ENCODE measurements at places on chromosomes 7 and 10. TPM values are rescaled to one million over a fixed set of nuclear protein-coding genes. Genes with fewer than 3 reads are reported as not detected.

GRCh38 chr7:118467381-118467780 is 242.9 kb downstream of the ANKRD7 start:
- DNase-seq: no peak

The NAPEPLD gene
- total RNA-seq: 8.4 TPM

- DNase-seq: no peak
These were observed 105.5 kb upstream of the FAM204A start for GRCh38 chr10:118447478-118448270.

DNA sequence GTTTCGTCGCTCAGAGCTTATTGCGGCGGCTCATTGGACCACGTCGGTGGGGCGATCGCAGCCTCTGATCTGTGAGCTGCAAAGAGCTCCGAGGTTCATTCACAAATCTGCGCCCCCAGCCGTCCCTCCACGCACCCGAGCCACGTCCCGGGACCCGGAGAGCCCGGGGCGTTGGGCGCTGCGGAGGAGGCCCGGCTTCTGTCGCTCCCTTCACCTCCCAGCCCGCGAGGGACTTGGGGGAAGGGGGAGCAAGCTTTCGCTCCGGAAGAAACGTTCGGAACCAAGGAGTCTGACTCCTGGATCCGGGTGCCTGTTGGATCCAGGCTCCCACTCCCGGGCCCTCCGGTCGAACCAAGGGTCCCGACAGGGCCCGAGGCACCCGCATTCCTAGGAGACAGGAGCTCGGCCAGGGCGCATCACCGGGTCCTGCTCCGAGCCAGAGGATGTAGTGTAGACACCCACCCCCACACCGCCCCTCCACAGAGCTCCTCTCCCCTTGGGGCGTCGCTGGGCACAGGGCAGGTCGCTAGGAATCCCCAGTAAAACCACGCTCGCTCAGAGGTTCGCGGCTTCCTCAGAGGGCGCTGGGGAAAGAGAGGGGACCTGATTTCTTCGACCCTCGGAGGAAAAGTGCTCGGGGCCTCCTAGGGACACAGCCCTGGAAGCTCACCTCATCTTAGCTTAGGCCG is 7.9 kb upstream of the EN2 start:
- DNase-seq: no peak

The CHAT gene
- total RNA-seq: not detected

The FAM24A gene
- not detected for total RNA-seq

- DNase-seq: peak; percentile 79
These were observed 59.1 kb downstream of the ZNF365 start for GRCh38 chr10:62433181-62433692.

- no peak for DNase-seq
These were observed 330.8 kb downstream of the FGFR2 start for GRCh38 chr10:121267236-121268003.

GRCh38 chr10:23150091-23150490 is 42.0 kb upstream of the PTF1A start:
- DNase-seq: no peak

DNA sequence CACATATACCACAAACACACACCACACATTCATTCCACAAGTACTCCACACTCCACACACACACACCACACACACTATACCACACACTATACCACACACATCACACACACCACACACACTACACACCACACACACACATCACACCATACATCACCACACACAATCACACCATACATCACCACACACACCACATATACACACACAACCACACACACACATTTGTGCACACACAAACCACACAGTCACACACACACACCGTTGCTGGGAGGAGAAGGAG is 112.8 kb downstream of the PTPN20 start:
- DNase-seq: no peak

The CDK1 gene
- total RNA-seq: 0.35 TPM

The SPDYE5 gene
- not detected for total RNA-seq

- peak; percentile 10 for DNase-seq
These were observed 342.6 kb upstream of the ZMIZ1 start for GRCh38 chr10:78726171-78726570.

DNA sequence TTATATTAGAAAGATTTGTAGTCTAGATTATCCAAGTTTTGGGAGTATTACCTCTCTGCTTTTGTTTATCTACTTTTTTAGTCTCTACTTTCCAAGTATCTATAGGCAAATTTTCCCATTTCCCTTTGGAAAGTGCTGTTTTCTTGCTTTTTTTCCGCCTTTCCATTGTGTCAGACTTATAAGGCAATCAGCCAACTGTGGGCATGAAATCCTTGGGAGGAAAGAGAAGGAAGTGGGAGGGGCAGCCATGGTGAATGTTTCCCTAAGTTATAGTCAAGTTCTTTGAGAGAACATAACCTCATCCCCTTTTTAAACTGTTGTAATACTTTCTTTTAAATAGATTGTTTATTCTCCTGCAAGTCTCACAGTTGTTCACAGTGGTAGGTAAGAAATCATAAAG is 52.6 kb downstream of the PTEN start:
- DNase-seq: no peak

The GPR37 gene
- 0.13 TPM for total RNA-seq

GRCh38 chr10:74645692-74646091 is 180.7 kb upstream of the KAT6B start:
- no peak for DNase-seq

DNA sequence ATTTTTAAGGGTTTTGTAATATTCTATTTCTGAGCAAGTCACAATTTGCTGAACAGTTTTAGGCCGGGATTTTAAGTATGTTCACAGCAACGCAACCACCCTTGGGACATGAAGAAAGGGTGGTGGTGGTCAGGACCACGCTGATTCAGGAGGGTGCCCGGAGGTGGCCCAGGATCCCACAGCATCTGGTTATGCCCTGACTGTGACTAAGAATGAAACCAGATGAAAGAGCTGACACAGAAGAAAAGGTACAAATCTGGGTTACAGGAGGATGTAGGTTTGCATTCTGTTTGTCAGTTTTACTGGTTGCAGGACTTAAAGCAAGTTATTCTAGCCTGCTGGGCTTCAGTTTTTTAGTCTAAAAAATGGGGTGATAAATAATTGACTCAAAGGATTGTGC is 279.7 kb downstream of the CCSER2 start:
- no peak for DNase-seq

The CCDC146 gene
- 4.3 TPM for total RNA-seq

DNA sequence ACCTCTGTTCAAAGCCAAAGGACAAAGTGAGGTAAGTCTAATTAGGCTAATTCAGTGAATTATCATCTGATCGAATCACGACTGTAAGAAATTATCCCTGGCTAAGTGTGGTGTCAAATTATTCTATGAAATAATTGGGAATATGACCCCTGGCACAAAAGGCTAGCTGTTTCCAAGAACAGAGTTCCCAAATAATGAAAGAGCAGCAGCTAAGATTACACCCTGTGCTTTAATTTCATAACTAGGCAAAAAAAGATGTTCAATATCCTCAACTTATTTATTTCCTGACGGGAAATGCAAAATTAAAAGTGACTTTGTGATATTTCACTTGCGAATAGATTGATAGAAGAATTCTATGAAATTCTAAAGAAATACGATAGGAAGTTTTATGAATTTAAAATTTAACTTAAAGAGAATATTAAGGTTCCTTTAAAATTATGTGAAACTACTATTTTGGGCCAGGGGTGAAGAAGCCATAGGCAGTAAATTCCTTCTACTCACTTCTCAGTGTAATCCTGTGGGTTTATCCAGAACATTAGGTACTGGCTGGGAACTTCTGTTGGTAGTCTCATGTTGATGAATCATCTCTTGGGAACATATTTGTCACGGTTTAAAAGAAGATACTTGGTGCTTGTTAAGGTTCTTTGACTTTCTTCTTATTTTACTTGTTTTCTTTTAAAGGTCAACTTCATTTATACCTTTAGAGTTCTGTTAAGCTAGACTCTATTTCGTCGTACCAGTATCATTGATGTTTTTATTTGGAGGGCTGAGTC is 148.5 kb downstream of the POLR1F start:
- no peak for DNase-seq
